Small intestine (tissue), 16 donors: ENCODE measurements at places on chromosomes 2 and 18. TPM values are rescaled to one million over a fixed set of nuclear protein-coding genes. Genes with fewer than 3 reads are reported as not detected.

DNA sequence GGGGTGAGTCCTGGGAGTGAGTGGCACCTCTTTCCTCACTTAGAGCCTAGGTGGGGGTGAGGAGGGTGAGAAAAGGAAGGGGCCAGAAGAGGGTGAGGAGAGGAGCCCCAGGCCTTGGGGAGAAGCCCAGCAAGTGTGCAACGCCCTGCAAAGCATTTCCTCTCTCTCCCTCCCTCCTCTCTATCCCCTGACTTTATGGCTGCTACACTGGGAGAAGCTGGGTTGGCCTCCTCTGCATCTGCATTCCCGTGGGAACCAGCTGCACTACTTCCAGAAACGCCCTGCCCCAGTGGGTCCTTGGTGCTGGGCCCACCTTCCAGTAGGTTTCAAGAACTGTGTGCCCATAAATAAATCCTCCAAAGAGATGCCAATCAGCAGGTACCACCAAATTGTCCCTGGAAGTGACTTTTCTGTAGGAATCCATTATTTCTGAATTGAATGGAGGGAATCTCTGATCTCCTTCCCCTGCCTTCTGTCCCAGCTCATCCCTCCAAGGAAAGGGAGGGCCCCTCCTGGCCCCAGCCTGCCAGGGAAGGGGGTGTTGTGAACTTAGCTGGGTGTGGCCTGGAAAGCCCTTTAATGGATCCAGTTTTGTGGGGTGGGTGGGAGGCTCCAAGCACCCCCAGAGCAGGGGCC lies 95.7 kb upstream of the BOD1L2 start:
- no peaks in the 10 kb centered on the region for H3K36me3 ChIP-seq
- peak overlapping the region; percentile 87 for H3K27ac ChIP-seq
- peaks cover 3% of the 10 kb centered on the region for H3K4me1 ChIP-seq
- peak; percentile 68 for DNase-seq
- H3K27me3 ChIP-seq, result no peaks in the 10 kb centered on the region
- H3K4me3 ChIP-seq, result no peak overlapping the region

DNA sequence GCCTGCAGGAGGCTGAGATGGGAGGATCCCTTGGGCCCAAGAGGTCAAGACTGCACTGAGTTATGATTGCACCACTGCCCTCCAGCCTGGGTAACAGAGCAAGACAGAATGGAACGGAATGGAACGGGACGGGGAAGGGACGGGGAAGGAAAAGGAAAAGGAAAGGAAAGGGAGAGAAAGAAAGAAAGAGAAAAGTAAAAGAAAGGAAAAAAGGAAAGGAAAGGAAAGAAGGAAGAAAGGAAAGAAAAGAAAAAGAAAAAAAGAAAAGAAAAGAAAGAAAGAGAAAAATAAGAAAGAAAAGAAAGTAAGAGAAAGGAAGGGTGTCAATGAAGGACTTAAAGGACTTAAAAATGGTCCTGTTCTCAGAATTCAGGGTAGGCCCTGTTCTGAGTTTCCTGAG lies 4.3 kb upstream of the SPOPL start:
- H3K4me1 ChIP-seq, result peaks cover 12% of the 10 kb centered on the region
- H3K4me3 ChIP-seq, result no peak overlapping the region
- DNase-seq, result no peak
- no peaks in the 10 kb centered on the region for H3K27me3 ChIP-seq
- H3K27ac ChIP-seq, result no peak overlapping the region
- peaks cover 2% of the 10 kb centered on the region for H3K36me3 ChIP-seq

- no peaks in the 10 kb centered on the region for H3K4me1 ChIP-seq
- no peak overlapping the region for H3K4me3 ChIP-seq
These were observed 66.4 kb downstream of the OSR1 start for GRCh38 chr2:19292007-19292406.

- no peaks in the 10 kb centered on the region for H3K36me3 ChIP-seq
- no peaks in the 10 kb centered on the region for H3K4me1 ChIP-seq
- no peak overlapping the region for H3K27ac ChIP-seq
- peaks cover 3% of the 10 kb centered on the region for H3K27me3 ChIP-seq
- DNase-seq, result no peak
These were observed 203.1 kb downstream of the INSIG2 start for GRCh38 chr2:118291251-118291880.

GRCh38 chr2:4144731-4145130 lies 441.4 kb downstream of the DCDC2C start:
- no peaks in the 10 kb centered on the region for H3K36me3 ChIP-seq
- H3K4me3 ChIP-seq, result no peak overlapping the region
- no peaks in the 10 kb centered on the region for H3K27me3 ChIP-seq
- no peaks in the 10 kb centered on the region for H3K4me1 ChIP-seq

- peak overlapping the region; percentile 70 for H3K27ac ChIP-seq
- H3K4me1 ChIP-seq, result peaks cover 7% of the 10 kb centered on the region
- no peak overlapping the region for H3K4me3 ChIP-seq
- no peaks in the 10 kb centered on the region for H3K36me3 ChIP-seq
- no peak for DNase-seq
These were observed 165.0 kb downstream of the BCL2 start for GRCh38 chr18:63154350-63155152.

DNA sequence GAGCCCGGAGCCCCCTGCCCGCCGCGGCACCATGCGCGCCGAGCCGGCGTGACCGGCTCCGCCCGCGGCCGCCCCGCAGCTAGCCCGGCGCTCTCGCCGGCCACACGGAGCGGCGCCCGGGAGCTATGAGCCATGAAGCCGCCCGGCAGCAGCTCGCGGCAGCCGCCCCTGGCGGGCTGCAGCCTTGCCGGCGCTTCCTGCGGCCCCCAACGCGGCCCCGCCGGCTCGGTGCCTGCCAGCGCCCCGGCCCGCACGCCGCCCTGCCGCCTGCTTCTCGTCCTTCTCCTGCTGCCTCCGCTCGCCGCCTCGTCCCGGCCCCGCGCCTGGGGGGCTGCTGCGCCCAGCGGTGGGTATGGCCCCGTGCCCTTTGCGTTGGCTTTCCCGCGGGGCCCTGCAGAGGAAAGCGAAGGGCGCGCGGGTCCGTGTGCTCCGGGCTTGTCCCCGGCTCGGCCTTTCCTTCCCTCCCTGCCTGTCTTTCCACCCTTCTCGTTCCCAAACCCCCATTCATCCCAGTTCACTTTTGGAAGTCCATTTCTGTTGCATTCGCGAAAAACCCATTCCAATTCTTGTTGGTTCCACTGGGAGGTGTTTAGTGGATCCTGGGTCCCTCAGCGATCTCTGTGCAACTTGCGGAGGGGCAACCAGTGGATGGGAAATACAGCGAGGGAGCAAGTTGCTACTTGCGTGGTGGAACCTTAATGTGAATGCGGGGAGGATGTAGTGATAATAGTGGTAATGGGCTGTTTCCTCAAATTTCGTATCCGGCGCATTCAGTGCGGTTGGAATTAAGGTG lies 599 bp downstream of the ADAM23 start:
- H3K4me3 ChIP-seq, result peak overlapping the region; percentile 26
- H3K27ac ChIP-seq, result no peak overlapping the region
- H3K36me3 ChIP-seq, result no peaks in the 10 kb centered on the region

GRCh38 chr2:237096911-237097310 lies 11.2 kb downstream of the COPS8 start:
- H3K36me3 ChIP-seq, result peaks cover 17% of the 10 kb centered on the region
- no peak overlapping the region for H3K27ac ChIP-seq
- no peak for DNase-seq
- peaks cover 3% of the 10 kb centered on the region for H3K4me1 ChIP-seq
- H3K4me3 ChIP-seq, result no peak overlapping the region
- H3K27me3 ChIP-seq, result no peaks in the 10 kb centered on the region

DNA sequence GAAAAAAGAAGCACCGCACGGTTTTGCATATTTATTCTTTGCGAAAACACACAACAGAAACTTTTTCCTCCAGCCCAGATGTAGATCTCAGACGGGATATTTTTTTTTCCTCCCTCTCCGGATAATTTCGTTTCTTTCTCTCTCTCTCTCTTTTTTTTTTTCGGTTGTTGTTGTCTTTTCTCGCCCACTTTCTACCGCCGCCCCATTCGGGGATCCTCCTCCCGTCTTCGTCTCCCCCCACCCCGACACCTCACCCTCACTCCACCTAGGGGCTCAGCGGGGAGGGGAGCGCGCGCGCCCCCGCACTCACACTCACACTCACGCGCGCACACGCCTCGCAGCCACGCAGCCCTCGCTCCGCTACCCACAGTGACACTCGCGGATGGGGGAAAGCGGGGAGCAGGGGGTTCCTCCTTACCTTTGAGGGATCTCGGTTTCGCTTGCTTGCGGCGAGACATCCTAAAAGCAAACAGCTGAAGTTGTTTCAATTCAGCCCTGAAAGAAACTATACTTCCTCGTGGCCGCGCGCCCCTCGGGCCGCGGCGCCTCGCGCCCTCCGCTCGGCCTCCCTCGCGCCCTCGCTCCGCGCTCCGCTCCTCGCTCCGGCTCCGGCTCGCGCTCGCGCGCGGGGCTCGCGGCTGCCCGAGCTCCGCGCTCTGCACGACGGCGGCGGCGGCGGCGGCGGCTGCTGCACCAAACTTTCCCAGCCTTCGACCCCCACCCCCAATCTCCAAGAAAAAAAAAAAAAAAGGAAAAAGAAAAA lies 1.3 kb downstream of the ZNF521 start:
- H3K4me3 ChIP-seq, result peak overlapping the region; percentile 40
- peaks cover 4% of the 10 kb centered on the region for H3K4me1 ChIP-seq
- H3K27me3 ChIP-seq, result peaks cover 4% of the 10 kb centered on the region
- no peaks in the 10 kb centered on the region for H3K36me3 ChIP-seq
- H3K27ac ChIP-seq, result no peak overlapping the region
- peak; percentile 52 for DNase-seq

- no peaks in the 10 kb centered on the region for H3K27me3 ChIP-seq
- H3K4me1 ChIP-seq, result peaks cover 7% of the 10 kb centered on the region
- peak overlapping the region; percentile 55 for H3K27ac ChIP-seq
These were observed 78.3 kb upstream of the FZD5 start for GRCh38 chr2:207847807-207848544.

GRCh38 chr2:128726236-128726635 lies 407.6 kb upstream of the HS6ST1 start:
- no peak overlapping the region for H3K27ac ChIP-seq
- no peaks in the 10 kb centered on the region for H3K27me3 ChIP-seq
- H3K4me1 ChIP-seq, result no peaks in the 10 kb centered on the region
- H3K36me3 ChIP-seq, result no peaks in the 10 kb centered on the region
- no peak overlapping the region for H3K4me3 ChIP-seq

GRCh38 chr2:216031960-216032689 lies 18.8 kb upstream of the MREG start:
- no peak overlapping the region for H3K27ac ChIP-seq
- peaks cover 4% of the 10 kb centered on the region for H3K36me3 ChIP-seq
- DNase-seq, result no peak
- H3K4me3 ChIP-seq, result no peak overlapping the region

DNA sequence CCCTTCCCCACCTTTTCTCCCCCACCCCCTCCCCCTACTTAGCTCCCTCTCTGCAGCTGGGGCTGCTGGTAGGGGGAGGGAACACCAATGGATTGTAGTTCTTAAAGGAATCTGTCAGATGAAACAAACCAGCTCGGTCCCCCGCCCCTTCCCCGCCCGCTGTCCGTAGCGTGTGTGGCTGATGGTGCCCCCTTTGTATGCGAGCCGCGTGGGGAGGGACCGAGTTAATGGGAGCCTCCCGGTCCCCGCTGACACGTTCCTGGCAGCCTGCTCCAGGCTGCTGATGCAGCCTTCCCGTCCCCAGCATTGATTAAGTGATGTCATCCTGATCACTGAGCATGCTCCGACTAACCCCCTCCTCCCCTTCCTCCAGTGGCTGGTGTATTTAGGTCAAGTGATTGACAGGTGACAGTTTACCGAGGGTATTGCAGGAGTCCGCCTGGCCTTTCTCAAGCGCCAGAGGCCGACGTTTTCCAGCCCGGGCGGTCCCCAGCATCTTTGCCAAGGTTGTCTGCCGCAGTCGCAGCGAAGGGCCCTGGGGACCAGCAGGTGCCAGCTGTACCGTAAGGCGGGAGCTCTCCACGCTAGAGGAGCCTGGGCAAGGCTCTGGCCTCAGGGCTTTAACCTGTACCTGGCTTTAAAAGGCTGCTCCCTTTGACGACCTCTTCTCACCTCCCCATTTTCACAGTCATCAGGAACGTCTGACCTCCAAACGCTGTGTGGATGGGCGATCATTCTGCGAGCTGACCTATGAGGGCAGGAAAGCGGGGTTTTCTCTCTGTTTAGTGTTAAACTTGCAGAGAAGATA lies 1.8 kb downstream of the KIF5C start:
- no peak overlapping the region for H3K27ac ChIP-seq
- peak; percentile 55 for DNase-seq
- H3K4me1 ChIP-seq, result peaks cover 7% of the 10 kb centered on the region
- H3K36me3 ChIP-seq, result no peaks in the 10 kb centered on the region
- H3K4me3 ChIP-seq, result no peak overlapping the region

DNA sequence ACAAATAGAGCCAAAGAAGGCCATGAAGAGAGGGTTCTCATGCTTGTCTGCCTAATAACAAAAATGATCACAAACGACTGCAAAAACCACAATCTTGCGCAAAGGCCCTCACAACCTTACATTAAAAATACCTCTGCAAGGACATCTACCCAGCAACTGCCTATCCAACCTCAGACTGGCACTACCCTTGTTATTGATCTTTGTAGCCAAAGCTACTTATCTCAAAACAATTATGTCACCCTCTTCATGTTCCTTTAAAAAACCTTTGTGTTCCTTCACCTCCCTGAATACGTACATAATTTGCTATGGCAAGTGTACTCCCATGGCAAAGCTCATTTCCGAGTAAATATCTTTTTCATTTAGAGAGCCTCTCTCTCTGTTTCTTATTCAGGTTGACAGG lies 44.1 kb downstream of the TMEM163 start:
- no peaks in the 10 kb centered on the region for H3K4me1 ChIP-seq
- no peak for DNase-seq
- no peak overlapping the region for H3K4me3 ChIP-seq
- H3K36me3 ChIP-seq, result no peaks in the 10 kb centered on the region
- no peaks in the 10 kb centered on the region for H3K27me3 ChIP-seq
- H3K27ac ChIP-seq, result no peak overlapping the region

PDCL3 gene
- polyA plus RNA-seq, result 19.2 TPM

TBR1 gene
- polyA plus RNA-seq, result not detected

CHRND gene
- polyA plus RNA-seq, result not detected

RGPD3 gene
- polyA plus RNA-seq, result 0.28 TPM

PPP4R1 gene
- 56.7 TPM for polyA plus RNA-seq
